ENCODE measurements at places on chromosomes 3 and 15.

DNA sequence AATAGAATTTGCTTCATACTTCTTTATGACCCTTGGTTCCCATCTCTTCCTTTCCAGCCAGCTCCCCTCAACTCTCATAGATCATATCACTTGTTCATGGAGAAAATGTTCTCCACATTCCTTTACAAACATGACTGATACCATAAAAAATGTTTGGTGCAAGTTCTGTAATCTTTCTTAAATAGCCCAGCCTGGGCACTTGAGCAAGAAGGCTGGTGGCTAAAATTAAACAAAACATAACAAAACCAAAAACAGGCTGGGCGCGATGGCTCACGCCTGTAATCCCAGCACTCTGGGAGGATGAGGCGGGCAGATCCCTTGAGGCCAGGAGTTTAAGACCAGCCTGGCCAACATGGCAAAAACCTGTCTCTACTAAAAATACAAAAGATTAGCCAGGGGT, 8.9 kb upstream of the POLR2M start:
- DNase-seq: no peak

- no peak for DNase-seq
Observed at GRCh38 chr3:56137415-56137814, 330.9 kb downstream of the ERC2 start.

DNA sequence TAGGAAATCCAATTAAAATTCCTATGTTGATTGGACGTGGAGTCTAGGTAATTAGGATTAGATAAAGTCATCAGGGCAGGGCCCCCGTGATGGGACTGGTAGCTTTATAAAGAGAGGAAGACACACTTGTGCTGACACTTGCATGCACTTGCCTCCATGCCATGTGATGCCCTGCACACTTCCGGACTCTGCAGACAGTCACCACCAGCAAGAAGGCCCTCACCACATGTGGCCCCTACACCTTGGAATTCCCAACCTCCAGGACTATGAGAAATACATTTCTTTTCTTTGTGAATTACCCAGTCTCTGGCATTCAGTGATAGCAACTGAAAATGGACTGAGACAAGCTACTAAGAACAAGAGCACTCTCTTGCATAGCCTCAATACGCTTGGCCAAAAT, 90.6 kb downstream of the CRYGS start:
- no peak for DNase-seq

GRCh38 chr15:92687195-92687602, 31.6 kb upstream of the FAM174B start:
- no peak for DNase-seq

- DNase-seq: no peak
Observed at GRCh38 chr15:39948817-39949216, 14.9 kb downstream of the EIF2AK4 start.

DNA sequence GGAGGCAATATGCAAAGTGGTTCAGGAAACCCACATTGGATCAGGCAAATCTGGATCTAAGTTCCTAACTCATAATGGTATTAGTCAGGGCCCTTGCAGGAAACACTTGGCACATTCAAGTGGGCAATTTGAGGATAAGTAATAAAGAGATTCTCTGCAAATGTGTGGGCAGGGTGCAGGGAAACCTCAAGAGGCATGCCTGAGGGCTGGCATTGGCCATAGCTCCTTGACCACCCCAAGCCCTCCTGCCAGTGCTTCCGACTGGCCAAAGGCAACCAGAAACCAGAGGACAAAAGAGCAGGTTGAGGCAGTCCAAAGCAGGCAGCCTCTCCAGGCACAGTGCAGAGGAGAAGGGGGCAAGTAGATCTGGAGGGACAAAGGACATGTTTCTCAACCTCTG, 130.8 kb upstream of the SNTN start:
- DNase-seq: no peak

Measured in activated T-cell treated with anti-CD3 and anti-CD28 coated beads, Interleukin-2, amount 50 U/mL, for 1 hour (primary cell).